Activated CD4-positive, alpha-beta memory T cell treated with anti-CD3 and anti-CD28 coated beads for 36 hours (primary cell): ENCODE measurements at places on chromosomes 1 and 21. TPM values are rescaled to one million over a fixed set of nuclear protein-coding genes. Genes with fewer than 3 reads are reported as not detected.

SOX13 gene
- total RNA-seq: 5.8 TPM

SLC5A3 gene
- 25.7 TPM for total RNA-seq

NCF2 gene
- total RNA-seq: 6.6 TPM

OR2T33 gene
- total RNA-seq: not detected

RWDD3 gene
- total RNA-seq: 10.8 TPM

GRHL3 gene
- total RNA-seq: not detected

DNA sequence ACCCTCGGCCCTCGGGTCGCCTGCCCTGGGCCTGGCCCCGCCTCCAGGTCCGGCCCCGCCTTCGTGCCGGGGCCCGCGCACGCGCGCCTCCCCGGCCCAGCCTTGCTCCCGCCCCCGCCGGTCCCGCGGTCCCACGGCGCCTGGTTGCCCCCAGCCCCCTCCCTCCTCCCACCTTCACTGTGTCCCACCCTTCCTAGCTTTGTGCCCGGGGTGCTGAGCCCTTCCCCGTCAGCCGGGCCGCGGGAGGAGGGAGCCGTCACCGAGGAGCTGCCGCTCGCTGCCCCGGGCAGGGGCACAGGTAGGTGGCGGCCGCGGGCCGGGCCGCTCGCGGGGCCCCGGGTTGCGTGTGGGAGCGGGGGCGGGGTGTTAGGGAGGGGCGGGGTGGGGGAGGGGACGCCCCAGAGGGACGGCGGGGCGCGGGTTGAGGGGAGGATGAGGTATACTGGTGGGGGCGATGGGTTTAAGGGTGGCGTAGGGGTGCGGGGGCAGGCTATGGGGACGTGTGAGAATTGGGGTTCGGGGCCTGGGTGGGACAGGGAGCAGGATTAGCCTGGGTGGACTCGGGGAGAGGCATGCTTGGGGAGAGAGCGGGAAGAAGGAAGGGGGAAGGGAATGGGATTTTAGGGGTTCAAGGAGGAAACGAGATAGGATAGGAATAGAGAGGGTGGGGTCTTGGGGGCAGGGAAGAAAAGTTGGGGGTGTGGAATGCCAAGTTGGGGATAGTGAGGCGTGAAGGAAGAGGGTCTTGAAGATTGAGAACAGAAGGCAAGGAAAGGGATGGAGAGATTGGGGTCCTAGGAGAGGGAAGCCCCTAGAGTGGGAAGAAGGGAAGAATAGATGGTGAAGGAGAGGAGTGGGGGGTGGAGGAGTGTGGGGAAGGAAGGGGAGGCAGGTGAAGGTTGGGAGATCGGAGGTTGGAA, at the start of gene LRRC42:
TSS of gene LRRC42 (plus strand) at position 99 of the 920 bp plus-strand sequence. CDS start 5,650 bp downstream, outside the sequence.
- no peak for DNase-seq

DNA sequence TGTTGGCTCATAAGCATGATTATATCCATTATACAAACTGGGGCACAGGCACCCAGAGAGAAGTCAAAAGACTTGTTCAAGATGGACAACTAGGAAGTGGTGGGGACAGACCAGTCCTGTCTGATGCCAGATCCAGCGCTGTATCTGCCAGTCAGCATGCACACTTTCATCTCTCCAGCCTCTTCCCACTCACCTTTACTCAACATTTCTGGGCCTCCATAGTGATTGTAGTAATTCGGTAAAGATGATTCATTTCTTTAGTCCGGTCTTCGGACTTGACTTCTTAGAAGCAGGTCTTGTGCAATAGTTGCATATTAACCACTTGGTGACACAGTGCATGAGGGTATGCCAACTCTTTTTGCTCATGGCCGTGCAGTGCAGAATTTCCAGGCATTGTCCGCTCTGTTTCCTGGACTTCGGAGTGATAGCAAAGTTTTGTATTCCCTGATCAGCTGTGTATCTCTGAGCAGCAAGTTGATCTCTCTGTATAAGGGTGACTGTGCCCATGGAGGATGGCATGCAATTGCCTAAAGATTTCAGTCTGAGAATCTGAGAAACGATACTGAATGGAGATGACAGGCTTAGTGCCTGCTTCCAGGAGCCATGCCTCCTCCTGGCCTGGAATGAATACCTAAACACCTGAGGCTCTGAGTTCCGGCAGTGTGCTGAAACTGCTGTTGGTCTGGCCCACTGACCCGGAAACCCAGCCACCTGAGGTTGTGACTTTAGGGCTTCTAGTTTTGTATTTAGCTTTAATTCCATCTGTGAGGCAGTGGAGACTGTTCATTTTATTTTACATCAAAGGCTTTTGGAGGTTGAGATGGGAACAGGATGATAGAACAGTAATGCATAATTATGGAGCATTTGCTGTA, 39.0 kb downstream of the GALNT2 start:
- DNase-seq: peak; percentile 53

DNA sequence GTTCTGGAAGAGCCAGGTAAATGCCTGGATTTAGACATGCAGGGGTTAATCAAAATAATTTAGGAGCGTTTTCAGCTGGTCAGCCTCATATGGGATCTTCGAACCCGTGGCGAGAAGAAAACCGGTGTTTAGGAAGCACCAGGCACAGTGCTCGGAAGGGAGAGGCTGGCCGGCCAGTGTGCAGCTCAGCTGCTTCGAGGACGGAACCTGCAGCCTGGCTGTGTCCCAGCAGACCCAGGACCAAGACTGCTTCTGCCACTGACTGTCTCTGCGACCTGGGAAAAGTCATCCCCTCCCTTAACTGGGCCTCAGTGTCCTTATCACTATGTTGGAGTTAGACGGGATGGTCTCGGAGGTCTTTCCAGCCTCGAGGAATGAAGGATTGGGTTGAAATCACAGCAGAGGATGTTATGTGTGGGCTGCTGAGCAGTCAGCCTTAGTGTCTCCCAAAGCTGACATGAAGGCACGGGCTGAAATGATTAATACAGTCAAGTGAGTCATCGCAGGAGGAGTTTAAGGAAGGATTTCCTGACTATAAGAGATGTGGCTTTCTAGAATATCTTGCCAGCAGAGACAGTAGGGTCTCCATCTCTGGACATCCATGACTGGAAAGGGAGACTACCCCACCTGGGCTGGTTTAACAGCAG, 20.8 kb downstream of the PPFIA4 start:
- no peak for DNase-seq

- no peak for DNase-seq
These were observed 115.3 kb downstream of the AJAP1 start for GRCh38 chr1:4769516-4770280.

DNA sequence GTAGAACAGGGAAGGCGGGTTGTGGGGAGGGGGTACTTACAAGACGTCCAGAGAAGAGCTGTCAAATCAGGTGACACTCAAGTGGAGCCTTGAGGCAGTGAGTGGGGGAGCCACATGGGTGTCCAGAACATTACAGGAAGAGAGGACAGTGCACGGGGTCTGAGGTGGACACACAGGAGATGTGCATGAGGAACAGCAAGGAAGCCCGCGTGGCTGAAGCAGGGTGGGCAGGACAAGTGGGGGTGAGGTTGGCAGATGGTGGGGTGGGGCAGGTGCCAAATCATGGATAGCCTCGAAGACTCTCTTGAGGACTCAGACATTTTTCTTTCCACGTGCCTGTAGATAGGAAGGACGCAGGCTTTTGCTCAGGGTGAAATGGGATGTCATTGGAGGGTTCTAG, 921 bp downstream of the SMPDL3B start:
- no peak for DNase-seq

DNA sequence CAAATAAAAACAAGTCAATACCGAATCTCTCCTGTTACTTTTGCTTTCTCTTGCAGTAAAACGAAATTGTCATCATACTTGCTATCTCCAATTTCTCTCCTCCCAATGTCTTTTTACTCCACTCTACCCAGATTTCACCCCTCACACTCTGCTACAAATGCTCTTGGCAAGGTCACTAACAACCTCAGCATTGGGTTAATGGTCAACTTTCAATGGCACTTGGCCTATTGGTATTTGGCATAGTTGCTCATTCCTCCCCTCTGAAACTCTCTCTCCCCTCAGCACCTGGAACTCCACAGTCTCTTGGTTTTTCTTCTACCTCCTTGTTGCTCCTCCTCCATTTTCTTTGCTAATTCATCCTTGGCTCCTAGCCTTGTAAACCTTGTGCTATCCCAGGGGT, 367.3 kb downstream of the PTPRU start:
- DNase-seq: no peak

DNA sequence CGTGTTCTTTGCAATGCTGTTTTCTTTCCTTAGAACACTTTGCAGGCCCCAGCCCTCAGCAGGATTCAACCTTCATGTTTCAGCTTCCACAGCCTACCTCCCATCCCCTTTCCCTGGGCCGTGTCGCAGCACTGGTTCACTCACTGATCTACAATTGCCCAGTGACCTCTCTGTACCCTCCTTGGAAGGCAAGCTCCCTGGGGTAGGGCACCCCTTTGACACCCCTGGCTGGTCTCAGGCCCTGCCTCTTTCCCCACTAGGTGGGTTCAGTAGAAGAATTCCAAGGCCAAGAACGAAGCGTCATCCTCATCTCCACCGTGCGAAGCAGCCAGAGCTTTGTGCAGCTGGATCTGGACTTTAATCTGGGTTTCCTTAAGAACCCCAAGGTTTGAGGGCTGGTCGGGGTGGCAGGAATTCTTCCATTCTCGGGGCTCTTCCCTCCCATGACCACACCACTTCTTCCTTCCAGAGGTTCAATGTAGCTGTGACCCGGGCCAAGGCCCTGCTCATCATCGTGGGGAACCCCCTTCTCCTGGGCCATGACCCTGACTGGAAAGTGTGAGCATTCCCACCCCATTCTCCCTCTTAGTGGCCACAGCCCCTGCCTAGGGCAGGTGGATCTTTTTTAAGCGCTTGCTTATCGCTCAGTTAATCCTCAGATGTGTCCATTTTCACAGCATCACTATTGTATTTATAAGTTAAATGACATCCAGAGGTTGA, 7.3 kb downstream of the RHOC start:
- no peak for DNase-seq

DNA sequence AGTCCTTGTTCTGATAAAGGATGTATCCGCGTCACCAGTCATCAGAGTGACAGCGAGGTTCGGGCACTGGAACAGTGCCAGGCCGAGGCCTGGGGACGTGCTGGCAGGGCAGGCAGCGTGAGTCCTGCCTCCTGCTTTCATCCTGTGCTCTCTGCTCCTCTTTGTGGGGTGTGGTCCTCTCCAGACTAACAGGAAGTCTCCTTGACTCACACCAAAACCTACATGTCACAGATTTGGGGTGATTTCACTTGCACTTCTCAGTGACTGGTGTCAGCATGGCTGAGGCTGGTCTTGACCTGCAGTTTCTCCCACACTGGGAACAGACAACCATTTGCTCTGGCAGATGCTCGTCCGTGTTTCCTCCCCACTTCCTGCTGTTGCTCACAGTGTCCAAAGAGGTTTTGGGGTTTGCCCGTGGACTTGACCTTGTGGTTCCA, 8.8 kb upstream of the NLRP3 start:
- peak; percentile 82 for DNase-seq

- DNase-seq: no peak
These were observed 12.9 kb downstream of the CFAP57 start for GRCh38 chr1:43184995-43185394.

- no peak for DNase-seq
These were observed 85.8 kb upstream of the CAMK1G start for GRCh38 chr1:209497729-209498128.

- no peak for DNase-seq
These were observed 55.2 kb upstream of the PALMD start for GRCh38 chr1:99590578-99591209.

GRCh38 chr1:147539122-147539575, 2.2 kb upstream of the BCL9 start:
- peak; percentile 31 for DNase-seq

- no peak for DNase-seq
These were observed 37.5 kb downstream of the HLCS start for GRCh38 chr21:36928960-36929359.
